AG10803 (cell line): ENCODE measurements at places on chromosomes 2 and 18.

- DNase-seq = no peak
Observed at GRCh38 chr2:211836409-211836808, 702.2 kb downstream of the ERBB4 start.

GRCh38 chr18:57205641-57206040 lies 58.8 kb downstream of the BOD1L2 start:
- no peak for DNase-seq

GRCh38 chr18:6031442-6031841 lies 136.1 kb upstream of the TMEM200C start:
- DNase-seq = no peak

DNA sequence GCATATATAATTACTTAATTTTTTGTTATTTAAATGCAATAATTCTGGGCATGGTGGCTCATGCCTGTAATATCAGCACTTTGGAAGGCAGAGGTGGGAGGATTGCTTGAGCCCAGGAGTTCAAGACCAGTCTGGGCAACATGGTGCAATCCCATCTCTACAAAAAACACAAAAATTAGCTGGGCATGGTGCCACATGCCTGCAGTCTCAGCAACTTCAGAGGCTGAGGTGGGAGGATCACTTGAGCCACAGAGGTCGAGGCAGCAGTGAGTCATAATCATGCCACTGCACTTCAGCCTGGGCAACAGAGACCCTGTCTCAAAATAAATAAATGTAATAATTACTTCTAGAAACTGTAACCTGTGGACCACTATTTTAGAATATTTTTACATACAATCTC lies 21.5 kb upstream of the TMEM87B start:
- peak; percentile 22 for DNase-seq

- no peak for DNase-seq
Observed at GRCh38 chr2:186852508-186852907, 3.5 kb upstream of the ZSWIM2 start.

- no peak for DNase-seq
Observed at GRCh38 chr2:187873132-187873531, 318.9 kb upstream of the TFPI start.

DNA sequence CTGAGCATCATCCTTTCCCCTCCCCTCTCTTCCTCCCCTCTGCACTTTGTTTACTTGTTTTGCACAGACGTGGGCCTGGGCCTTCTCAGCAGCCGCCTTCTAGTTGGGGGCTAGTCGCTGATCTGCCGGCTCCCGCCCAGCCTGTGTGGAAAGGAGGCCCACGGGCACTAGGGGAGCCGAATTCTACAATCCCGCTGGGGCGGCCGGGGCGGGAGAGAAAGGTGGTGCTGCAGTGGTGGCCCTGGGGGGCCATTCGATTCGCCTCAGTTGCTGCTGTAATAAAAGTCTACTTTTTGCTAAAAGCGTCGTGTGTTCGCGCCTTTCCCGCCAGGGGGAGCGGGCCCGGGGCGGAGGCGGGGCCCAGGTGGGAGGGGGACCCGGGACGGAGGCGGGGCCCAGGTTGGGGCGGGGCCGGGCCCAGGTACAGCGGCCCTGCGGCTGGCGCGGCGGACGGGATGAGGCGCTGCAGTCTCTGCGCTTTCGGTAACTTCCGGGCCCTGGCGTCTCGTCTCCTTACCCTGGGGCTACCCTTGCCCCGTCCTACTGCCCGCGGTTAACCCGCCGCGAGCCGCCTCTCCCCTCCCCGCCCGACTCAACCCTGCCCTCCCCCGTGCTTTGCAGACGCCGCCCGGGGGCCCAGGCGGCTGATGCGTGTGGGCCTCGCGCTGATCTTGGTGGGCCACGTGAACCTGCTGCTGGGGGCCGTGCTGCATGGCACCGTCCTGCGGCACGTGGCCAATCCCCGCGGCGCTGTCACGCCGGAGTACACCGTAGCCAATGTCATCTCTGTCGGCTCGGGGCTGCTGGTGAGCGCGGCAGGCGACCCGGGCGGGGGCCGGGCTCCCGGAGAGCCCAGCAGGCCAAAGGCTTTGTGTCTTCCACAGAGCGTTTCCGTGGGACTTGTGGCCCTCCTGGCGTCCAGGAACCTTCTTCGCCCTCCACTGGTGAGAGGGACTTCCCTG lies at the start of gene KRTCAP3:
Gene KRTCAP3, plus strand, starts transcription at position 424 of the 962 bp plus-strand sequence. Its CDS starts 32 bp downstream, at position 456.
- DNase-seq = no peak

- no peak for DNase-seq
Observed at GRCh38 chr2:119326938-119327337, 39.7 kb downstream of the C2orf76 start.

DNA sequence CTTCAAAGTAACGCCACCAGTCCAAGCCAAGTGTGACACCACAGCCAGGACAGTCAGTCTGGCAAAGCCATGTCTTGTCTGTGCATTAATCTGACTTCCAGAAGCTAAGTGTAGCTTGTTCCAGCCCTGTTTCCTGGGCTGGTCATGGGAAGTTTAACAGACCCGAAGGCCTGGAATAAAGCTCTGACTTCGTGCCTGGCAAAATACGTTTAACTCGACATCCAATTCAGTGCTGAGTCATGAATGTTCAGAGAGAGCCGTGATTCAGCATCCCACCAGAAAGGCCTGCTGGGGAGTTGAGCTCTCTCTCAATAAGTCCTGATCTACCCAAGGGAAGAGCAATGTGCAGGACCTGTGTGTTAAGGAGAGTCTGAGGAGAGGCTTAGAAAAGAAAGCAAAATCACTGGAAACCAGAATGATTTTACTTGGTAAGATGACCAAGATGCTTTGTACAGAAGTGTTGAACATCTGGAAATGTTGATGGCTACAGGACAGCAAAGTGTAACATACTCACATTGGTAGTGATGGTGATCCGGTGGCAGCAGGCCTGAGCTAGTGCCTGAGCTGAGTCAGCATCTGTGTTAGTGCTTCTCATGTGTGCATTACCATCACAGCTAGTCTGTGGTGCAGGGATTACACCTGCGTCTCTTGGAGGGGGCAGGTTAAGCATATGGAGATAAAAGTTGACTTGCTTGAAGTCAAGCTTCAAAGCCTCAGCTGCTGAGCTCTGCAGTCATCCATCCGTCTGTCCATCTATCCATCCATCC lies 743.7 kb upstream of the HS6ST1 start:
- DNase-seq = no peak

DNA sequence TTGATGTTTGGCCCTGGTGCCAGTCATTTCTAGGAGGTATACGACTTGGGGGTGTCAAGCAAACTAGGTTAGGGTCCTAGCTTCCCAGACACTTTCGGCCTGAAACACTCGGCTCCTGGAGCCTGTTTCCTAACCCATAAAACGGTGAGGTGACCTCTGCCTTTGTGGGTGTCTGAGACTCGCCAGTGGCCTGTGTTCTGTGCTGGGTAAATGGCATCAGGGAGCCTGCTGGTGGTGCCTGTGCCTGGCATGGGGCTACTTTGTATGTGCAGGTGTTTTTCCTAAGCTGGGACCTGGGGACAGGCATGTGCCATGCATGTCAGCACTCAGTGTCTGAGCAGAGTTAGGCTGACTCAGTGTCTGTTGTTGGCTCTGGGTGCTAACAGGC lies 139.2 kb downstream of the GLI2 start:
- no peak for DNase-seq

- DNase-seq = no peak
Observed at GRCh38 chr18:41131050-41131449, 824.0 kb upstream of the PIK3C3 start.

- DNase-seq = peak; percentile 29
Observed at GRCh38 chr18:55489034-55489986, 98.7 kb downstream of the TCF4 start.

DNA sequence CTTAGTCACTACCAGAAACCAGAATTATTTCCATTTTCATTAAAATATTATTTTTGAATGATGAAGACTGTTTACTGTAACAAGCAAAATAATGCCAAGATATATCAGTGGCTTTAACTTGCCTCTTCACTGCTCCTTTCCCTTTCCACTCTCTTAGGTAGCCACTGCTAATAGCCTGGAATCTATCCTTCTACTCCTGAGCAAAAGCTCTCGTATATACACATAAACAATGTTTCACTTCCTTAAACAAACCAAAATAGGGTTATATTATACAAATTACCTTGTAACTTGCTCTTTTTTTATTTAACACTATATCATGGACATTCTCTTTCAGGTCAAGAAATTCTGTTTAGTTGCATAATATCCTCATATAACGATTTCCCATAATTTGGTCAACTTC lies 20.8 kb downstream of the IMMT start:
- DNase-seq = no peak

- peak; percentile 35 for DNase-seq
Observed at GRCh38 chr2:79994965-79995364, 309.6 kb downstream of the LRRTM1 start.

- no peak for DNase-seq
Observed at GRCh38 chr2:187912950-187913349, 358.7 kb upstream of the TFPI start.

DNA sequence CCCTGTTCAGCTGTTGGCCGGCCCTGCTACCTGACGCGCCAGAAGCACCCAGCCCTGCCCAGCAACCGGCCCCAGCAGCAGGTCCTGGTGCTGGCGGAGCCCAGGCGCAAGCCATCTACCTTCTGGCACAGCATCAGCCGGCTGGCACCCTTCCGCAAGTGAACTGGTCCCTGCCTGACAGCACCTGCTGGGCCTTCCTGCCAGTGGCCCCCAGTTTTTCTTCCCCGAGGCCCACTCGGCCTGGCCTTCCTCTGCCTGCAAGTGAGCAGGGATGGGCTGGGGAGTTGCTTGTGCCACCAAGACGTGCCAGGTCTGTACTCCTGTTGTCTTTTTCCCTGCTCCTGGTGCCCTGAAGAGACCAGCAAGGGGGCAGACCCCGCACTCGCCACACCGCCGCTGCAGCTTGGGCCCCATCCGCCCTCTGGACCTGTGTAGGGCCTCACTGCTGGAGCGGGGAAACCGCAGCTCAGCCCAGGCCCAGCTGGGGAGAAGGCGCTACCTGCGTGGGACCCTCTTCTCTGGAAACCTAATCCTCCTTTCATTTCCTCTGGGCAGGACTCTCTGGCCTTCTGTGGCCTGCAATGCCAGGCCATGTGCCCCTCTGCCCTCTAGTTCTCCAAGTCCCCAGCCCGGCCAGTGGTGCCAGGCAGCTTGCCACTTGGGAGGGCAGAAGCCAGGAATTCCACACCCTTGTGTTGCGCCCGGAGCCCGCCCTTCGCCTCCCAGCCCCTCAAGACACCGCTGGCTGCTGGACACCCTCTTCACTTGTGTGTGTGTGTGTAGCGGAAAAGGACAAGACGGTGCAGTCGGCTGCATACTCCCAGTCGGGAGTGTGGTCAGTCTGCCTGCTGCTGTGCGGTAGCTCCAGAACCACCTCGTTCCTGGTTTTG lies 47.0 kb downstream of the FAM168B start:
- no peak for DNase-seq

DNA sequence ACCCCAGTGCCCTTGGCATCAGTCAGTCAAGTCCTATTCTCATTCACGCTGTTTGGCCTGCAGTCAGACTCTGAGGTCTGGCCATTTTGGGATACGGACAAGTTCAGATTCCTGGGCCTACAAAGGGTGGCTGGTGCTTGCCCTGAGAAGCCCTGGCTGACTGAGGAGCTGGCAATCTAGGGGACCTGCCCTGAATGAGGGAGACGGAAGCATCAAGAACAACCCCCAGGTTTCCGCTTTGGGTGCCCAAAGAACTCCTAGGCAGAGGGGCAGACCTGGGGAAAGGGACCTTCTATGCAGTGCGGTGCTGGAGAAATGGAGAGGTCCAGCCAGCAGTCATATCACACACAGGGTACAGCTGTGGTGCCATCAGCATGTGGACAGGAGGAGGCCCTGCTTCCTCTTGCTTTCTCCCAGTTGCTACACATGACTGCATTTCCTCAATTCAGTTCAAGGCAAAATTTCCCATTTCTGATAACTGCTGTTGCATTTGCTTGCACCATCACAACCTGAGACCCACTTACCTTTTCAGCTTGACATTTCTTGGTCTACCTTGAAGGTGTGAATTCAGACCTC lies 70.9 kb upstream of the LGALSL start:
- DNase-seq = no peak

- no peak for DNase-seq
Observed at GRCh38 chr2:101360232-101360631, 27.1 kb downstream of the CREG2 start.

GRCh38 chr2:218152777-218153176 lies 14.0 kb downstream of the CXCR1 start:
- no peak for DNase-seq
